ENCODE measurements at places on chromosomes 5 and 9.

- no peak for DNase-seq
These were observed 13.3 kb downstream of the SLC6A3 start for GRCh38 chr5:1431896-1432295.

- no peak for DNase-seq
These were observed 14.2 kb upstream of the SERINC5 start for GRCh38 chr5:80269991-80270438.

DNA sequence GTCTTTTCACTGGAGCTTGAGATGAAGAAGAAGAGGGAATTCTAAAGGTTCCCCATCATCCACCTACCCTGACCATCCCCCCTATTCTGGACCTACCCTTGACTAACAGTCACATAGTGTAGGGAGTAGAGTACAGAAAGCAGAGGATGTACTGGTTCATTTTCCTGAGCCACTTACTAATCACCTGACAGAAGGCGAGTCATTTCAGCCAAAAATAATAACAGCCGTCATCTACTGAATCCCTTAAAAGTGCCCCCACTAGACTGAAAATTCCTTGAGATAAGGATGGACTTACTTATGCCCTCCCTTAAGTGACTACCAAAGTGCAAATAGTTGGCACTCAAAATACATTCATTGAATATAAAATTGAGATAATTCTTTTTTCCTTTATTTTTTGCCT lies 112.2 kb downstream of the FOXD1 start:
- DNase-seq: no peak

DNA sequence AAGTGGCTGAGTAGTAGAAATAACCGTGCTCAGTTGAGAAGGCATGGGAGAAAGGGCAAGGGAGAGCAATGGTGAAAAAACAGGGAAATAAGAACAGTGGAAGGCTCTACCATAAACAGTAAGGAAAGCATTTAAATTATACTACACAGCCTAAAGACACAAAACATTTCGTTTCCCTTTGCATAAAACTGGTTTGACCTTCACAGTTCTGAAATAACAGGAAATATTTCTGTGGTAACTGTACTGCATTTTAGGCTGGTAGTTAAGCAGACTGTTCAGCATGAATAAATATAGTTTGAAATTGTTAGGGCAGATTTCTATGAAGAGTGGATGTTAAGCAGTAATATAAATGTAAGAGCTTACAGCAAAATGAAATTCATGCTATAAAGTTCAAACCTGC lies 147.5 kb downstream of the CSNK1G3 start:
- DNase-seq: no peak

DNA sequence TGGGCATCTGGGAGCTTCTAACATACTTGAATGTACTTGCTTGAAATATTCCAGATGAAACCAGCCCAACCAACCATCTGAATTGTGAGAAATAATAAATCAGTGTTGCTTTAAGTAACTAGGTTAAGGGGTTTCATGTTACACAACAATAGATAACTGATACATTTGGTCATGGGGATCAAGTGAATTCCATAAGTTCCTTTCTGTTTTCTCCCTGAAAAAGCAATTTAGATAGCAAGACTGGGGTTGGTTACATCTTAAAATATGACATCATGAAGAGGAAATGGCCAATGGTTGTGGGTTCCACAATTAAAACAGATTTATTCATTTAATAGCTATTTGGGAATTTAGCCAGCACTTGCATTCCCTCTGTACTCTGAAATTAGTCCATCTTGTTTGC lies 559.7 kb downstream of the TLR4 start:
- DNase-seq: no peak

DNA sequence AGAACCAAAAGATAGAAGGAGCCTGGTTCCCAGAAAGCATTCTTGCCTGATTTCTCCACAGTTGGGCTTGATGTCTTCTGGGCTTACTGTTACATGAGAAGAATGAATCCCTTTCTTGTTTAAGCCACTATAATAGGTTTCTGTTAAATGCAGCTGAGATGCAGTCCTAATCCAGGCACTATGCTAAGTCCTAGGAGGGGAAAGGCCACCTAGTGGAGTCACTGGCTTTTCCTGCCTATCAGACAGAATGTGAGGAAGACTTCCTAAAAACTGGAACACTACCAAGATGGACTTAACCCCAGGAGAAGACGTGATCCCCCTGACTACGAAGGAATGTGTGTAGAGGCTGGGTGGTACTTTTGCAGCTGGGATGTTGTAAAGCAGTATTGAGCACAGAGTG lies 34.3 kb upstream of the FSD1L start:
- DNase-seq: no peak

DNA sequence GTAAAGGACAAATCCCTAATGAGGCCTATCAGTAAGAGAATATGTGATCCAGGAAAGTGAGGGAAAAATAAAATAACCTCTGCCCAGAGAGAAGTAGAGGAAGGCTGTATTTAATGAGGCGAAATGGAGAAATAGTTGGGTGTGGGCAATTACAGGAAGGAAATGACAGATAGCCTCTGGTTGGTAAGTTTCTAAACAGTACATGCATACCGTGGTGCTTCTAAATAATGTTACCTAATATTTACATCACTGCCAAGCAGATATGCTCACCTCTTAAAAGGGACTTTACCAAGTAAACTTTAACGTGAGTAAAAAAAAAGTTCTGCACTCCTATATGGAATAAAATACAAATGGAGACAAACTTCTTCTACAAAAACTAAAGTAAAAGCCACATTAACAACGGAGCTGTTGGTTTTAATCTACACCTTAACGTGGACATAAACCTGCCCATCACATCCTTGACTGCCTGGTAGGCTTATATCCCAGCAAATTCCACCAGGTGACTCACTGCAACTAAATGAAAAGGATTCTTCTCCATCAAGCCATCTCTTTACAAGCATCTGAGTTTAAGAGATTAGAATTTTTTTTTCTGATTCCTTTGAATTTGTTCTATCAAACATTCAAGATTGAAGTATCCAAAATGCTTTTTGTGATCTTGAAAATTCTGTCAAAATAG lies 12.4 kb downstream of the NFIL3 start:
- no peak for DNase-seq

DNA sequence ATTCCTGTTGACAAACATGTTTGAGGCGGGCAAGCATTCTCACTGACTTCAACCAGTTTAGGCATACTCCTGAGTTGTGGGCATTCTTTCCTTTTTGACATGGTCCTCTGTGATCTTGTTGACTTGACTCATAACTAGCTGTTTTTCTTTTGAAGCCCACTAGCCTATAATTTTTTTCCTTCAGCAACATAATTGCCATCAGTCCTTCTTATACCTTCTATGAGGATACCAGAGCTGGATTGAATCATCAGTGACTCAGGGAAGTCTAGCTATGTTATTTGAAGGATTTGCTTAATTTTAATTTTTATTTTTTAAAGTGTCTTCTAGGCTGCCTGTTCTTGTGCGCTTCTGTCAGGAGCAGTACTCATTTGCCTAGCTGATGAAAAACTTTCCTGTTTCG lies 259.5 kb downstream of the NR3C1 start:
- no peak for DNase-seq

GRCh38 chr5:67857502-67857901 lies 358.1 kb upstream of the PIK3R1 start:
- DNase-seq: no peak

DNA sequence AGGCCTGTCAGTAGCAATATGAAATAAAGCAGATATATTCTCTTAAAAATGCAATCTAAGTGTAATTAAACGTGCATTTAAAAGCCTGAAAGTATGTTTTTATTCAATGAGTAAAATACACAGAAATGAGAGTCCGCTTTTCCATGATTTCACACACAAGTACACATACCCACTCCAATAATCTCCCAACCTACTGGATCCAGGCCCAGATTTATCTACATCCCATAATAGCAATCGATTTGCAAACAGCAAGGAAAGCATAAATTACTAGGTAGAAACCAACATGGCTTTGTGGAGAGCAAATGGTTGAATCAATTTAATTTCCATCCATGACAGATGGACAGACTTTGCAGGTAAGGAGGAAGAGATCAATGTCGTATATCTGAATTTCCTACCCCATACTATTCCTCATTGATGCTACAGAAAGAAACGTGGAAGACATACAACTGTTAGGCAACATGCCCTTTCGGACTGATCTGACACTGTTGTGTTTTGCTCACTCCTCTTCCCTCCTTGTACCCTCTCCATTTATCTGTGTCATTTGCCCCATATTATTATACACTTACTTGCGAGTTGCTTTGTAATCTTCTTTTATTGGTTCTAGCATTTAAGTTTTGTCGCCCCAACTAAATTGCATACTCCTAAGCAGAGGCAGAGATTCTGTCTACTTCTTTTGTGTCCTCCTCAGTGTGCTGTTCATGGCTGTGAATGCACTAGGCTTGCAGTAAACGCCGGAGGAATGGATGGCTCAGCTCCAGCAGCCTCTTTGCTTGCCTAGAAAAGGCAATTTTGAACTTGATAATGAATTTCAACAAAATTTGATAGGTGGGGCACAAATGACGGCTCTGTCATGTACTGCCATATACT lies 133.6 kb downstream of the NFIB start:
- DNase-seq: no peak

GRCh38 chr9:106758911-106759310 lies 104.1 kb upstream of the ZNF462 start:
- DNase-seq: no peak

DNA sequence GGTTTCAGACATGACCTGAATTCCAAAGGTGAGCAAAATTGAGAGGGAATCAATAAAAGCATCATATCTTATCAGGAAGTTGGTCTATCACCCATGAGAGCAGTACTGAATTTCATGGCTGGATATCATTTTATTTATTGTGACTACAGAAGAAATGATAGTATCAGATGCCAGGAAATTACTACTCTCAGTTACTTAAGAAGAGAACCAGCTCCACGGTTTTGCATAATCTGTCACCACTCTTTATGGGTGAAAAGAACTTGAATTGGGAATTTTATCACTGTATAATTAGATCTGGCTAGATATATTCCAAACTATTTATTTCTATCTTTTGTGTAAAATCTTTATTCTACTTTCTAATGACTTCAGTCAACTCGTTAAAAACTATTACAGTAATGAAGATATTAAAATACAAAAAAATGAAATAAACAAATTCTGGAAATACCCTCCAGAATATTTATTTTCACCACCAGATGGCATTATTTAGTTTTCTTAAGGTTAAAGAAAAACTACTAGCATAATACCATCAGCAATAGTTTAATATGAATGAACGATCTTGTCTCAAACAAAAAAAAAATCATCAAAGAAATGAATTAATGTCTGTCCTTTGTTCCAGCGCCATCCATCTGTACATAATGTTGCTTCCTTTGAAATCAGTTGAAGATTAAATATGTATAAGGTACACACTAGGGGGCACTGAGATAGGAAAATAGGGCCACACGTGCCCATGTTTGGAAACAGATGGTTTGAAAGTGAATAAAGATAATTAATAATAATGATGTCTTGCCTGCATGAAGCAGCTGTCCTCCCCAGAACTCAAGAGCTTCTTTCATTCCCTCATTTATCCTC lies 84.7 kb upstream of the SLCO6A1 start:
- no peak for DNase-seq

DNA sequence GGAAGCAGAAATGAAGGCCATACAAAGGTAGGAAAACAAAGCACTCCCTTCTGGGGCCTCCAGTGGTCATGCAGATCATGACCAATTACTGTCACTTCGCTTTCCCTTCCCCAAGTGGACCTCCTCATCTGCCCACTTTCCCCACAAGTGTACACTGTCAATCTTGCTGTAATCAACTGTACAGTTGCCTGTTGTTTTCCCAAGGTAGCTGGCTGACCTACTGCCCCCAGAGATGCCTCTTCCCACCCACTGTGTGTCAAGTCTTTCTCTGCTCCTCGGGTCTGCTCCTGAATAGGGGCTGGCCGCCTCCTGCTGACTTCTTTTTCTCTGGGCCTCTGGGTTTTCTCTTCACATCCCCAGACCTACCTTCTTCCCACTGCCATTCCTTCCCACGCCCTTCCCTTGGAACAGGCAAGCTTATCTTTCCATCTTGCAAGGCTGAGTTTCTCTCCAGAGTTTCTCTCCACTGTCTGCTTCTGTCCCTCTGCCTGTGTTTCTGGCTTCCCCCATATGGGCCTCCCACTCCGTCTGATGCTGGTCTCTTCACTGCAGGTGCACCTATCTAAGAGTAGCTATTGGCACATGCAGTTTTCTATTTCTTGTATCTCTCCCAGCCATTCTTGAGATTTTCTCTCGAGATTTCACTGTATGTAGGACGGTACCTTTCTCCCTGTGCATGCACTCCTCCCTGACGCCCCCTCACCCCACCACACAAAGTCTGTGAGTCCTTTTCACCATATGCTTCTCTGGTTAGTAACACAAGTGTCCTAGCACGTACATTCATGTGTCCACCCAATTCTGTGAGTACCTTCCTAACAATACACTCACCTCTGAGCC lies 2.4 kb downstream of the ELL2 start:
- no peak for DNase-seq

DNA sequence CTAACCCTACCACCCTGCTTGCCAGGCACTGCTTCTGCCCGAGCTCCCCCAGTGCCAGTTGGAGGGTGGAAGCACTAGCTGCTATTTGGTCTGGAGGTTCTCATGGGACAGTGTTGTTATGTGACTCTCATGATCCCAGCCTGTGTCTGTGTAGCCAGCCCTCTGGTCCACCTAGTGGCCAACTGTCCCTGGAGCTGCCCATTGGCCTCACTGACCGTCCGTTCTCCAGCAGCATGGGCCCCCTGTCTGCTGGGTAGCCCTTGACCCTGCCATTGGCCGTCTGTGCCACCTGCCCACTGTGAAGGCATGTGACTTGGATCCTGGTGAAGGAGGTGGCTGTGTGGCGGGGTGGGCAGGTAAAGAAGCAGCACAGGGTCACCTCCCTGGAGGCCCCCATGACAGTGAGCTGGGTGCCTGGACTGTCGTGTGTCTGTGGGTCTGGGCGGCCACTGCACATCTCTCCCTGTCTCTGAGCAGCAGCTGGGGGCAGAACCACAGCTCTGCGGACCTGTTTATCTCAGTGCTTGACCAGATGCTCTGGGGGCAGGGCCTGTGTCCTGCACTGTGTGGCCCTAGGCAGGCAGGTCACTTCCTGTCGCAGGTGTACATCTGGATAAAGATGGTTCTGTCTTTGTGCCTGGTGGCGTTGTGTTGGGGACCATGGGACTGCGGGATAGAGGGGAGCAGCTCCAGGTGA lies 11.4 kb downstream of the PHF2 start:
- DNase-seq: no peak

DNA sequence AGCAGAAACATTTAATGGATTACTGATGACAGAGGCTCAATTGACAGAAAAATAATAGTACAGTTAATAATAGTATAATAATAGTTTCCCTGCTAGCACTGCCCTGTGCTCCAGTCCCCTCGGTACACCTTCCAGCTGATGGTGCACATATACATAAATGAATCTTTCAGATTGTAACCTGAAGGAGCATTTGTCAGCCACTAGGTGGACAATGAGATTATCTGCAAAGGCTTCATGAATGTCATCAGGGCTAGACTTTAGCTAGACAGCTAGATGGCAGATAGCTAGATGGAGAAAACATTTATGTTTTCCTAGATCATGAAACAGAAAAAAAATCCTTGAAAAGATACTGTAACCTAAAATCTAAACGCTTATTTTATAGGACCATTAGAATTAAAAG lies 304.4 kb upstream of the SMC2 start:
- DNase-seq: no peak

- no peak for DNase-seq
These were observed 70.0 kb downstream of the LMNB1 start for GRCh38 chr5:126846744-126847455.
